ENCODE measurements at places on chromosomes 3 and 15. TPM values are rescaled to one million over a fixed set of nuclear protein-coding genes. Genes with fewer than 3 reads are reported as not detected.

GRCh38 chr3:43689766-43690399, 855 bp upstream of the ABHD5 start:
- no peak for DNase-seq

RNF7 gene
- 129 TPM for total RNA-seq

DNA sequence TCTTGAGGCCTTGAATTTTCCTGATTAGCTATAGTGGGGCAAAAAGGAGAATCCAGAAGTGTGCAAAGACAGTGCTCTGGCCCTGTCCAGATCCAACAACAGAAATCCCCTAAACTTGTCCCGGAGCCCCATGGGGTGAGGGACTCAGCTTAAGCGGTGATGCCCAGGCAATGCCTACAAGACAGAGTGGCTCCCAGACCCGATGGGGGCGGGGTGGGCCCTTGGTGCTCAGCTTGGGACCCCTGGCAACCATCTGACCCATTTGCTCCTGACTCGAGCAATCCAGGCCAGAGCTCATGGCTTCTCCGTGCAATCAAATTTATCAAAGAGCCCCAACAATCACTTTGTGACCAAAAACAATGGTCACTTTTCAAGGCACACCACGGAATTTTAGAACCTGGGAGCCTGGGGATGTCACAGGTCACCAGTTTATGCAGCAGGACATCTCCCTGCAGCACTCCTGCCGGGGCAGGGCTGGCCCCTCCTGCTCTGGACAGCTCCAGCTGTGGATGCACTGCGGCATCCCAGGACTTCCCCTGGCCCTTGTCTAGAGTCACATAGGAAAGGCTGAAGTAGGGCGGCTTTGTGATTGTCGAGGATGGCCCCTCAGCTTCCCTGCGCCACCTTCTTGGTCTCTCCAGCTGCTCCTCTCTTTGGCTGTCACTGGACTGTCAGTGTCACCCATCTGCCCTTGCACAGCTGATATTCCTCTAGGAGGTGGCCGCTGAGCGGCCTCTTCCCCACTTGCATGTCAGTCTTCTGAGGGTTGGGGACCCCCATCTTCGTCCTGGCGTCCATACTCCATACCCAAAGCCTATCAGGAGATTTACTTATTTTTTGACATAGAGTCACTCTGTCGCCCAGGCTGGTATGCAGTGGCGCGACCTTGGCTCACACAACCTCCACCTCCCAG, 28.4 kb downstream of the RGMA start:
- DNase-seq, result no peak

SLCO2A1 gene
- 2.3 TPM for total RNA-seq

A4GNT gene
- not detected for total RNA-seq

GREM1 gene
- total RNA-seq, result 0.71 TPM

CADM2 gene
- 21.3 TPM for total RNA-seq

GRCh38 chr15:38019066-38019465, 84.6 kb downstream of the TMCO5A start:
- no peak for DNase-seq

All from WTC11 (cell line).